ENCODE measurements at places on chromosomes 2 and 18.

GRCh38 chr2:57908736-57909161, 137.9 kb upstream of the VRK2 start:
- DNase-seq = no peak

- DNase-seq = no peak
Observed at GRCh38 chr18:45060102-45060501, 379.4 kb downstream of the SETBP1 start.

GRCh38 chr2:185807351-185807750, 68.7 kb downstream of the FSIP2 start:
- no peak for DNase-seq

DNA sequence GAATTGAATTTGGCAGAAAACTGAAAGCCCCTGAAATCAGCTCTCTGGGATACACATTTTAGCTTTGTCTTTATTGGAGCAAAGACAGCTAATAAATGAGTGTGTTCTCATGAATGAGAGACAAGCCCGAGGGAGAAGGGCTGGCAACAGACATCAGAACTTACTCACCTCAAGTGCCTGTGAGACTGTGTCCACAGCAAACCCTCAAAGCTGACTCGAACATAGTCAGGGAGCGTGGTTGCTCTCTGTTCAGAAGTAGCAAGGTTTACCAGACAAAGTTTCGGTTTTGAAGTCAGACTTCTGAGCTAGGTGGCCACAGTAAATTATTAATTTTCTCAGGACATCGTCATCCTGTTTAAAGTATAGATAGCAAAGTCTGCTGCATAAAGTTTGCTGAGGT, 207.9 kb downstream of the CMPK2 start:
- no peak for DNase-seq

GRCh38 chr2:209671020-209671680, 100.5 kb upstream of the UNC80 start:
- DNase-seq = no peak

Data from activated CD4-positive, alpha-beta T cell treated with anti-CD3 and anti-CD28 coated beads, Interleukin-2, amount 50 U/mL, for 1 hour (primary cell).